B cell (primary cell): ENCODE measurements at places on chromosomes 1 and 21.

GRCh38 chr1:241356519-241357365 lies at the start of gene RGS7:
Gene RGS7 (minus strand): TSS chr1:241357205.
- DNase-seq, result peak; percentile 54

DNA sequence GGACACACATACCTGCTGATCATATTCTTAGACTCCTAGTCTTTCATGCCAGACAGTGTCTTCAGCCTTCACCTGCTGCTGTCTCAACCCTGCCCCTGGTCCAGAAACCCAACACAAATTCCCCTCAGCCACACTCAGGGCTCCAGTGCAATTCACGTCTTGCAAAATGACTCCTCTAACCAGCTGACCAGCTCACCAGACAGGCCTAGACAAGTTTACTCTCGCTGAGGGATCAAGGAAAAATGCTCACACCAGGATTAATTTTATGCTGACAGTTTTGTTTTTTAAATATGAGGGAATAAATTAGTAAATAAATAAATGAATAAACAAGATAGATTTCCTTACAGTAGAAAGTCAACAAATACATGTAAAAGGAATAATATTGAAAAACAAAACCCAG lies 28.5 kb downstream of the CCDC185 start:
- DNase-seq, result no peak

DNA sequence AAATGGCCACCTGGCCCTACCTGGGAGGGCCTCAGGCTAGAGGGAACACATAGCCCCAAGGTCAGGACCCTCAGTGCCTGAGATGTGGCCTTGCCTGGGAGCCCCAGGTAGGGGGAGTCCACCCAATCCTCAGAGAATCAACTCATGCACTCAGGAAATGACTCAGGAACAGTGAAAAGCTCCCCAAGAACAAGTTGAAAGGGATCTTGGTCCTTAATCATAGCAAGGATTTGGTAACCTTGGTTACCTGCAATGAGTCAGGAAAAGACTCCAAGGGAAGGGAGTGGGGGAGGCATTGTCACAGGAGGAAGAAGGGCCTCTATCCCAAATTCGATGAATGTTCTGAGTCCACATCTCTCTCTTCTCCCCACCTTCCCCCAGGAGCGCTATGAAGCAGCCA lies 17.0 kb downstream of the MAP7D1 start:
- DNase-seq, result no peak

DNA sequence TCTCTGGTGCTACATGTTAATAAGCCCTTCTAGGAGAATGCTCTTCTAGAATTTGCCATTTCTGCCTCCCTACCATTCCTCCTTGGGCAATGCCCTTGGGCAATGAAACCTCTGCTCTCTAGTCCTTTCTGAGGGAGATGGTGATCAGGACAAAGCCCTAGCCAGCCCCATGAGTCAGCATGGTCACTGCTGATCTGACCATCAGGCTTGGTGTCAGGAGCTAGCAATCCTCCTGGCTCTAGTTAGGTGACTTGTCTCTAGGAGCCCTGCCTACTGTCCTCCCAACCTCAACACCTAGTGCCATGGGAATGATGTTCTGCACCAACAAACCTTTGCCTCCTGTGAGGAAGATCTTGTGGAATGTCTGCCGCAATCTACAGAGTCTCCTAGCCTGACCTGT lies 89.8 kb downstream of the NMNAT2 start:
- DNase-seq, result no peak
